ENCODE measurements at places on chromosomes 3 and 15. TPM values are rescaled to one million over a fixed set of nuclear protein-coding genes. Genes with fewer than 3 reads are reported as not detected.

The WNT5A gene
- total RNA-seq, result not detected

The IP6K2 gene
- 121 TPM for total RNA-seq

The NOX5 gene
- not detected for total RNA-seq

The GNAT1 gene
- total RNA-seq, result 0.11 TPM

Data from CD4-positive, alpha-beta T cell (primary cell).